Activated naive CD4-positive, alpha-beta T cell treated with Interleukin-2 at 50 U/mL for 16 hours (primary cell): ENCODE measurements at places on chromosomes 6 and 20.

- DNase-seq, result no peak
Observed at GRCh38 chr20:13442986-13443385, 195.7 kb downstream of the TASP1 start.

GRCh38 chr6:31479151-31479932 is 18.6 kb upstream of the MICB start:
- DNase-seq, result no peak

- DNase-seq, result no peak
Observed at GRCh38 chr6:109790131-109790530, 99.0 kb downstream of the FIG4 start.

GRCh38 chr20:59135093-59135492 is 28.5 kb upstream of the ZNF831 start:
- DNase-seq, result no peak

GRCh38 chr20:51461306-51461705 is 81.2 kb downstream of the NFATC2 start:
- DNase-seq, result no peak

DNA sequence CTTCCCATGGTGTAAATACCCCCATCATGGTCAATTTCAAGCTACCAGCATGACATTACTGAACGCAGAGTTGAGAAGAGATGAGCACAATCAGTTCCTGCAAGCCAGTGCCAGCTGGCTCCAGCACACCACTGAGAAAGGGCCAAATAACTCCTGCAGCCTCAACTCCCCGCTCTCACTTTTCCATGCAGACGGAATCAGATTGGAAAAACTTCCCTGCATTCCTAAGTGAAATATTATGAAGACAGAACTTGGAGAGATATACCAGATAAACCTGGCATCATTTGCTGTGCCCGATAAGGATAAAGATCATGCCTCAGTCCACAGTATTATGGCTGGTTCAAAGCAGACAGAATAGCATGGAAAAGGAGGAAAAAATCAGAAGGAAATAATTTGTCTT is 56.7 kb downstream of the FILIP1 start:
- no peak for DNase-seq

DNA sequence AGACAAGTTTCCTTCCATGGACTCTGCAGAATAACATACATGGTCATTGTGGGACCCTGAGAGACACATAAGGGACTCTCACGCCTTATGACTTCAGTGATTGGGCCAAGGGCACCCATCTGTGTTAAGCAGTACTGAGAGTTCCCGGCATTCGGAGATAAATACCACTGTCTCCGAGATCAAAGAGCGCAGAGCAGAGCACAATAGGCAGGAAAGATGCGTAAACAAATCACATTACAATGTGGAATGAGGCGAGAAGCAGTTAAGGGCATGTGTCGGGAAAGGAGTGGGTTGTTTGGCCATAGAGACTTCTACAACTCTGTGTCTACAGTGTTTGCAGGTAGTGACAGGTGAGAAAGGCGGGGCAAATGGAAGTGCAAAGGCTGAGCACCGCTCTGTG is 57.6 kb downstream of the NRSN1 start:
- no peak for DNase-seq

- no peak for DNase-seq
Observed at GRCh38 chr6:34300332-34300751, 51.5 kb upstream of the SMIM29 start.

DNA sequence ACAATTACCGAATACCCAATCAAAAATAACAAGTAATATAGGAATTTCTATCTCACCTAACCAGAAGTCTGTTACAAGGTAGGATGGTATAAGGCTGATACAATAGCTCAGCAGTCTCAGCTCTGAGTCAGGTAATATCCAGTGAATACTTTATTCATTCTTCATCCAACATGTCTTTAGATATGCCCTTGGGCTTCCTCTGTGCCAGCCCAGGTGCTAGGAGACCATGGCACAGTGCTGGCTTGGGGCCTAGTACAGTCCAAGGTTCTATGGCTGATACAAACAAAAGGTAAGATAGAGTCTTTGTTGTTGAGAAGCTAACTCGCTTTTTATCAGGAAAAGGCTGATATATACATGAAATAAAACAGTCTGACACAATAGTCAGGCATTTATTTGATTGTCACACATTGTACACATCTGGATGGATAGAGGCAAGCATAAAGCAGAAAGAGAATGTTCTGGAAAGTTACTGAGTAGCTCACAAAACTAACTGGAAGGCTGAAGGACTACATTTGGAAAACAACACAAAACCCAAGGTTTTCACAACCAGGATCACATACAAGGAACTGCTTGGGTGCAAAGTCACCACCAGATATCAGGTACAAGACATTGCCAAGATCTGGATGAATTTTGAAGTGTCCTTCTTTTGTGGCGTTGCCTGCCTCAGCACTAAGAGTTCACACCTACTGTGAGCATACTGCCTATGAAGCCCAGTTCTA is 110.4 kb upstream of the SCAF8 start:
- no peak for DNase-seq

GRCh38 chr6:69865126-69865525 is 1.2 kb upstream of the COL19A1 start:
- DNase-seq, result no peak

GRCh38 chr6:90993770-90994169 is 406.9 kb upstream of the MAP3K7 start:
- DNase-seq, result no peak

DNA sequence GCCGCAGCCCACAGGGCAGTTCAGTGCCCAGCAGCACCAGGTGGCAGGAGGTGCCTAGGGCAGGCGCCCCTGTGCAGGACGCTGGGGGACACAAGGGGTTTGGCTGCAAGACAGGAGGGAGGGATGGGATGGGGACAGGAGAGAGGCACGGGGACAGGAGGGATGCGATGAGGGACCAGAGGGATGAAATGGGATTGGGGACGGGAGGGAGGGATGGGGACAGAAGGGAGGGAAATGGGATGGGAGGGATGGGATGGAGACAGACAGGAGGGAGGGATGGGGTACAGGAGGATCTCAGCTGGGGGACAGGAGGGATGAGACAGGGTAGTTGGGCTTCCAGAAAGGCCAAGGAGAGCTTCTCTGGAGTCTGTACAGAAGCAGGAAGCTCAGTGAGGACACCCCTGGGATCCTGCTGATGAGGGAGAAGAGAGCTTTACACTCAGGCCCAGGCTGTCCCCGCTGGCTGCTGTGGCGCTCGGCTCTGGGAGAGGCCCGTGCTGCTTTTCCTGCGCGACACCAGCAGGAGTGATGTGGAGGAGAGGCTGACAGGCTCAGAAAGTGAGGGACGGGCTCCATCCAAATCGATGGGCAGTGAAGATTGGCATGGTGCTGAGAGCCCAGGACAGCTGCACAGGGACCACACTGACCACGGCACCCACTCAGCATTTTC is 400.8 kb downstream of the SMOC2 start:
- DNase-seq, result no peak

GRCh38 chr20:53040693-53041589 is 68.8 kb downstream of the TSHZ2 start:
- DNase-seq, result no peak

DNA sequence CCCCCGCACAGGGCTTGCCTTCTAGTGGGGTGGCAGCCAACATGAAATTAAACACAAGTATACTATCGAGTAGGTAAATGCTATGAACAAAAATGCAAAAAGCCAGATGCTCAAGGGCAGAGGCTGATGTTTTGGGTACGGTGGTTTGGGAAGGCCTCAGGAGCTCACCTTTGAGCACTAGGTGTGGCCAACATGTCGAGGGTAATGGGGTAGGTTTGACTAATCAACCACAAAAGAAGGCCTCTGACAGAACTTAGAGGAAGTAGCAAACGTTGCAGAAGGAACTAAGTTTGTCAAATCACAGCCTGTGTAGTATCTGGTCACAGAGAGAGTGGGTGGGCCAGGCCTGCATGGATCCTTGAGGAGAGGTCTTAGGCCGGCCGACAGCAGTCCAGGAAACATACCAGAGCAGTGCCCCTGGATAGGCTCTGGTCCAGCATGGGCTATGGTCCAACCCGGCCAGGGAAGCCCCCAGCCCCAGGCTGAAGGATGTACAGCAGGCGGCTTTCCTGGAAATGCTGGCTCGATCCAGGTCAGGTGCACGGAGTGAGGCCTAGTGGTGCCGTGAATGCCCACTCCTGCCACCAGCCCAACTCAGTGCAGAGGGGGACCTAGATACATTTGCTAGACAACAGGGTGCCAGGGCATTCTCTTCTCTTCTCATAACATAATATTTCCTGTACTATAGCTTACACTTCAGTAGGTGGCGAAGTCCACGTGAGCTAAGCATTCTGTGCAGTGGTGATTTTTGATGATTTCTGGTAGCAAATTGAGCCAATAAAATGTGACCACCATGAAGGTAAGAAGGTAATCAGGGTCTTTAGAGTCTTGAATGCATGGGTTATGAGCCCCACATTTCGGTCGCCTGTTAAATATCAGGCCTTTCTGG is 56.3 kb upstream of the CD93 start:
- no peak for DNase-seq

DNA sequence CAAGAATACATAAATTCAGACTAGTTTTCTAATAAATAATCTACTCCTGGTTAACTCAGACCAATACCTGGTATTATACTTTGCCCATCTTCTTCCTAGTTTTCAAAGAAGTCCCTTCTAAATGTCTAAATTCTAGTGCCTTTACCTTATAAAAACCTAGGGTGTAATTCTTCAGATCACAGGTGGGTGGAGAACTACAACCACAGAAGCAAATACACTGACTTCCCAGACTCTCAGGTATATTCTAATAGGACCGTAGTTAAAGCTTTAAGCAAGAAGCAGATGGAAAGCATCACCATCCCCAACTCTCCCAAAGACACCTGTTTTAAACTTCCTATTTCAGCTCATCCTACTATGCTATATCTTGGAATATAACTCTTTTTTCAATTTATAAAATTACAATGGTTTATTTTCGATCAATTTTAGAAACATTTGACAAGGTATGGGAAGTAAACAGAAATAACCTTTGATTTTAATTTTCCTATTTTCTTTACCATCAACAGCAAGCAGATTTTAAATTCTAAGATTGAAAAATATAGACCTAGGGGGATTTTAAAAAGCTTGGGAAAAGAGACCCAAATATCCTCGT is 15.8 kb downstream of the MAN1A1 start:
- no peak for DNase-seq

- no peak for DNase-seq
Observed at GRCh38 chr6:63553208-63553607, 19.1 kb upstream of the LOC128125822 start.

DNA sequence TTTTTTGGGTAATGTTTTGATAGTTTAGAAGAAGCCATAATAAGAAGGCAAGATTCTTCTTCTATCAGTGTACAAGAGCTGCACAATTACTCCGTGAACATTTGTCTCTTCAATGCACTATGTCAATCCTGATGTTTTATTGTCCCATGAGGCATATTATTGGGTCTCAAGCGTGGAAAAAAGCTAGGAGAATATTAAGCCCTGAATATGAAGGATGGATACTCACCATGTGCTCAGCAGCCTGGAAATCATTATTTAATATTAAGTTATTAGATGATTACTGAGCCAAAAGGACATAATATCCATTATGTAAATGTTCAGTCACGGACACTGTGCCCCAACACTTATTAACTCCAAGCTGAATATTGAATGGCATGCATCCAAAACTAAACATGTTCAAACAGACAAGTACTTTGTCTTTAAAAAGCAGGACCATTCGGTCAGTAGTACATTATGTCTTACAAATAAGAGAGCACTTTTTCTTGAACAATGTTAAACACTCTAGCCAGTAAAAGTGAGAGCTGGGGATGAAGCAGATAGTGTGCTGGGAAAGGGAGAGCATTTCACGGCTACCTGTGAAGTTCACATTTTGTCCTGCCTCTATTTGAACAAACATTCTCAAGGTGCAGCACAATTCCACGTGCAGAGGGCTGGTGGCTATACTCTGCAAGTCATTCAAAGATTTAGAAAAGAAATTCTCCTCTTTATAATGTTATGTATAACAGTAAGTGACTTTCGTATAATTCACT is 70.6 kb upstream of the CNR1 start:
- no peak for DNase-seq

DNA sequence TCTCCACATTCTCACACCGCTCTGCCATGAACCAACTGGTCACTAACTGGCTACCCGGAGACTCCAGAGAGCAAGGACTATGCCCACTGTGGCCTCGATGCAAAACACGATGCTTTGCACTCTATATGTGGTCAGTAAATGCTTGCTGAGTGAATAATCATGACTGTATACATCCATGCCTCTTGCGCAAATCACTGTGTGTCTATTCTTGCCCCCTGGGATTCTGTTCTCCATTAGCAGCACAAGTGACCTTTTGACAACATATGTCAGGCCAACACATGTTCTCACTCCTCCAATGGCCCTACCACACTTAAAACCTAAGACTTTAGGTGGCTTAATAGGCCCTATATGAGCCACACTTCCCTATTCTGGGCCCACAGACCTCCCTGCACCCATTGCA is 16.9 kb downstream of the KIF16B start:
- no peak for DNase-seq

GRCh38 chr6:35377002-35377401 is 34.6 kb downstream of the PPARD start:
- DNase-seq, result no peak

DNA sequence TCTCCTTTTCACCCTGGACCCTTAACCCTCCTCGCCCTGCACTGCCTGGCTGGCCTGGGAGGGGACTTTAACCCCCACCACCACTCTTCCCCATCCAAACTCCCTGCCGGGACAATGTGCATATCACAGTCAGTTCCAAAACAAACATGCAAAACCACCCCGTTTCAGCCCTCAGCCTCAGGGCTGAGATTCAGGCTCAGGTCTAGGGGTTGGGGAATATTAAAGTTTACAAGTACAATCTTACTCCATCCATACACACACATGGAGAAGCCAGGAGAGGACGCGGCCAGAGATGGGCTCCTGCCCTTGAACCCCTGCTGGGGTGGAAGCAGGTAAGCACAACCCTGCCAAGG is 534 bp downstream of the KIAA1755 start:
- no peak for DNase-seq

- no peak for DNase-seq
Observed at GRCh38 chr6:7901056-7901455, 9.5 kb downstream of the TXNDC5 start.

GRCh38 chr6:6565069-6565468 is 23.5 kb upstream of the LY86 start:
- no peak for DNase-seq

- DNase-seq, result no peak
Observed at GRCh38 chr6:35280903-35281302, 16.7 kb upstream of the DEF6 start.

GRCh38 chr6:104182811-104183210 is 676.9 kb downstream of the HACE1 start:
- DNase-seq, result no peak

- no peak for DNase-seq
Observed at GRCh38 chr6:134937426-134937825, 12.5 kb downstream of the ALDH8A1 start.

- no peak for DNase-seq
Observed at GRCh38 chr6:105526225-105526872, 123.5 kb upstream of the PREP start.

GRCh38 chr6:16966791-16967469 is 134.9 kb upstream of the STMND1 start:
- DNase-seq, result no peak

GRCh38 chr6:82131441-82131840 is 116.1 kb downstream of the IBTK start:
- no peak for DNase-seq
